ENCODE measurements at places on chromosomes 4 and X.
A peak's percentile ranks its signal among the peaks of the same experiment; 100 is the strongest.

DNA sequence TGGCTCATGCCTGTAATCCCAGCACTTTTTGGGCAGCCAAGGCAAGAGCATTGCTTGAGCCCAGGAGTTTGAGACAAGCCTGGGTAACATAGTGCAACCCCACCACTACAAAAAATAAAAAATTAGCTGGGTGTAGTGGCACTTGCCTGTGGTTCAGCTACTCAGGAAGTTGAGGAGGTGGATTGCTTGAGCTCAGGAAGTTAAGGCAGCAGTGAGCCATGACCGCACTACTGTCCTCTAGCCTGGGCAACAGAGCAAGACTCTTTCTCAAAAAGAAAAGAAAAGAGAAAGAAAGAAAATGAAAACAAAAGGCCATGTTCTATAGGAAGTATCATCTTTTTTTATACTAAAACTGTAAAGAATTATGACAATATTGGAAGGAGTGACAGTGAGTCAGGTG, 38.5 kb downstream of the NEK1 start:
- no peak for DNase-seq

GRCh38 chr4:120703908-120704307, 218.6 kb downstream of the PRDM5 start:
- DNase-seq = no peak

DNA sequence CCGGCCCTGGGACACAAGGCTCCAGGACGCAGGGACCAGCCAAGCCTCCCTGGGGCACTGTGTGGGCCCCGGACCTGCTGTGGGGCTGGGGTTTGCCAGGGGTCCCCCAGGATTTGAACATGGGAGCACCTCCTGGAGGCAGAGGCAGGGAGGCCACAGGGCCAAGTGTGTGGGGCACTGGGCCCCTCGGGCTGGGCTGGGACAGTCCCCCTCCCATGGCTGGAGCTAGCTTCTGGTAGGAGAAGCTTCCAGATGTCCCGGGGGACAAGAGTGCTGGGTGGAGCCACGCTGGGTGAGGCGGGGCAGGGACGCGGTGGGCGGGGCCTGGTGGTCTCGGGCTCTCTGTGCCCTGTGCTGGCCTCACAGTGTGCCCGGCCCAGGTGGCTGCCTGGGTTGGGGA, 18.6 kb downstream of the FGFRL1 start:
- no peak for DNase-seq

DNA sequence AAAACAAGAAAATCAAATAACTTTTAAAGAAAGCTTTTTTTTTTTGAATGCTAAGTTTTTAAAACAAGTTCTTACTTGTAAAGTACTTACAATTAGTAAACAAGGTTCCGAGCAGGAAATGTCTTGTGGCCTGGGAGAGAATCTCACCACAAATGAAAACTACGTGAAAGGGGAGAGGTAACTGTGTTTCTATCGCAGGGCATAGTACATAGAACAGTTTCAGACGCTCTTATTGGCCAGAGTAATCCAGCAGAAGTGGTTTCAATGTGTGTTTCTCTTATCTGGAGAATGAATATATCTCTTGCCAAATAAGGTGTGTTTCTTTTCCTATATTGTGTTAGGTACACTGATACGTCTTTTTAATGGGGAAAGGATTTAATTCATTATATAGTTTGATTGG, at the start of gene PLAC8:
Gene PLAC8, minus strand, starts transcription at position 154 of the 400 bp plus-strand sequence. CDS start 6,808 bp downstream, outside the sequence.
- DNase-seq = no peak

DNA sequence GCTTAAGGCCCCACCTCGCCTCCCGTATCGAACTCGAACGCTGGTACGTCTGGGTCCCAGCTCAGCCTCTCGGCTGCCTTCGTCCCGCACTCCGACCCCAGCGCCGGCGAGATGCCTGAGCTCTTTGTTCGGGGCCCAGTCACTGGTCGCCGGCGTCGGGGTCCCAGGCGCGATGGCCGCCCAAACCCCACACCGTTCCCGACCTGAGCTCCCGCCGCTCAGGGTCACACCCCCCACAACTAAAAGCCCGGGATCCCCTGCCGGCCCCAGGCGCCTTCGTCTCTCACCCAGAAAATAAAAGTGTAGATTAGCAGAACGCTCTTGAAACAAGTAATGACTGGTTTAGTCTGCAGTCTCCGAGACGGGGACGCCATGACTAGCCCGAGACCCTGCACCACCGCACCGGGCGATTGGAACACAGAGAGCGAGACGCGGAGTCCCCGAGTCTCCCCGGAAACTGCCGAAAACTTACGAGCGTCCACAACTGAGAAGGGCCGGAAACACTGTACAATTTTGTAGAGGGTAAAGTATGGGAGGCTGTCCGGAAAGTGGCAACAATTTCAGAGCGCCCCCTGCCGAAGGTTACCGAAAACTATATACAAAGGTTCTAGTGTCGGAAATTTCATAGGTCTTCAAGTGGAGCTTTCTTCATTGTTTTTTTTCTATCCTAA, at the start of gene TSPAN6:
Gene TSPAN6, minus strand, starts transcription at position 486 of the 671 bp plus-strand sequence. Its CDS starts 112 bp downstream, at position 374.
- peak; percentile 78 for DNase-seq

GRCh38 chr4:122900314-122900713, 22.1 kb downstream of the NUDT6 start:
- DNase-seq = no peak

- DNase-seq = no peak
These were observed 138.5 kb upstream of the ZIC3 start for GRCh38 chrX:137427426-137427778.

DNA sequence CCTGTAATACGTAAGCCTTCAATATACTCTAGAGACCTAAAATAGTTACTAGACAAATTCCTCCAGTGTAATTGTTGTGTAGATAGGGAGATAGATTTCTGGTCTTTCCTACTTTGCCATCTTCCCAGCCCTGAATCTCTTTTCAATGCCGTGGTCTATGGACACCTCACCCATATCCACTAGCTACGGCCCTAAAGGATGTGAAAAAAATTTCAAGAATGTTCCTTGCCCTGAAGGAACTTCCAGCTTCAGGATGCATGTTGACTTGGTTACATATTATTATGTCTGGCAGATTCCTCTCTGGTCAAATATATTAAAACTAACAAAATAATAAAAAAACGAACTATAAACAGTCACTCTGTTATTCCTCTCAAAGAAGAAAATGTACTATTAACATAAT, 52.4 kb upstream of the TSPAN5 start:
- peak; percentile 56 for DNase-seq

GRCh38 chr4:26568446-26568994, 15.4 kb upstream of the TBC1D19 start:
- DNase-seq = peak; percentile 98

DNA sequence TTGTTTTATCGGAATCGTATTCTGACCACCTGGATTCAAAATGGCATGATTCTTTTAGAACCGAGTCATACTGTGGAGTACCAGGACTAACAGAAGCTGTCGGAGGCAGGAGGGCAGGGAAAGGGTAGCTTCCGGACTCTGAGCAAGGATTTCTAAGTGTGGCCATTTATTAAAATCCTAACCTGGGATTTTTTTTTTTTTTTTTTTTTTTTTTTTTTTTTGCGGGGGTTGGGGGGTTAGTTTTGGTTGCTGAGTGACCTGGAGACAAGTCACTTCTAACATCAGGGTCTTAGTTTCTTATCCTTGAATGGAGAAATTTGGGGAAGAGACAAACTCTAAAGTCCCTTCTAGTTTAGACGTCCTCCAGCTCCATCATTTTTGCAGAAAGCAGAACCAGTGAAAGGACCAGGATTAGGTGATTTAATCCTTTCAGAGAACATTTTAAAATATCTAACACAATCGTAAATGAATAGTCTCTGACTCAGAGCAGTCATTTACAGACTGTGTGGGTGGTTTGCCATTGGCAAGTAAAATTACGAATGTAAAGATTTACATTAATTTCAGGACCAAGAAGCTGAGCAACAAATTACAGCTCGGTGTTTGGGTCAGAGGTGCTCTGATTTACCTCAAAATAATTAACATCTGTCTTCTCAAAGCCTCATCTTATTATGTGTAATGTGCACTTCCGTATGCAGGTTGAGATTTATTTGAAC, 7.3 kb downstream of the SLC25A5 start:
- no peak for DNase-seq

DNA sequence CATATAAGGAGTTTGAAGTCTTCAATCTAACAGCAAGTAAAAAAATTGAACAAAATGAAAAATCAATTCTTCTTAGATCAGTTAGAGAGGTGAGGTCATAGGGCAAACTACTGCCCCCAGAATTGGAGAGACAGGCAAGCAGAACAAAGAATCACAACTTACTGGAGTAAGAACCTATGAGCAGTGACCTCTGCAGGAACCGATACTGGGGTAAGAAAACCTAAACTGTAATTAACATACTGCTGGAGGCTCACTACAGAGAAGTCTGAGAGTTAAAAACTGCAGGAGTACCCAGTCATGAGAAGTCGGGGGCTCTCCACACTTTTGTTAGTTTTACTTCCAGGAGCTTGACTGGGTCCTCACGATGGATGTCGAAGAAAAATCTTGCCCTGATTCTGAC, 16.0 kb downstream of the CLDN22 start:
- DNase-seq = no peak

- DNase-seq = no peak
These were observed 73.2 kb downstream of the TRAPPC11 start for GRCh38 chr4:183732296-183732695.

- DNase-seq = no peak
These were observed 8.9 kb upstream of the PCDH18 start for GRCh38 chr4:137541181-137541580.

- peak; percentile 81 for DNase-seq
These were observed 118.8 kb downstream of the SMIM20 start for GRCh38 chr4:26032630-26033317.

- DNase-seq = peak; percentile 96
These were observed 181.0 kb downstream of the MAML3 start for GRCh38 chr4:139973015-139973414.

DNA sequence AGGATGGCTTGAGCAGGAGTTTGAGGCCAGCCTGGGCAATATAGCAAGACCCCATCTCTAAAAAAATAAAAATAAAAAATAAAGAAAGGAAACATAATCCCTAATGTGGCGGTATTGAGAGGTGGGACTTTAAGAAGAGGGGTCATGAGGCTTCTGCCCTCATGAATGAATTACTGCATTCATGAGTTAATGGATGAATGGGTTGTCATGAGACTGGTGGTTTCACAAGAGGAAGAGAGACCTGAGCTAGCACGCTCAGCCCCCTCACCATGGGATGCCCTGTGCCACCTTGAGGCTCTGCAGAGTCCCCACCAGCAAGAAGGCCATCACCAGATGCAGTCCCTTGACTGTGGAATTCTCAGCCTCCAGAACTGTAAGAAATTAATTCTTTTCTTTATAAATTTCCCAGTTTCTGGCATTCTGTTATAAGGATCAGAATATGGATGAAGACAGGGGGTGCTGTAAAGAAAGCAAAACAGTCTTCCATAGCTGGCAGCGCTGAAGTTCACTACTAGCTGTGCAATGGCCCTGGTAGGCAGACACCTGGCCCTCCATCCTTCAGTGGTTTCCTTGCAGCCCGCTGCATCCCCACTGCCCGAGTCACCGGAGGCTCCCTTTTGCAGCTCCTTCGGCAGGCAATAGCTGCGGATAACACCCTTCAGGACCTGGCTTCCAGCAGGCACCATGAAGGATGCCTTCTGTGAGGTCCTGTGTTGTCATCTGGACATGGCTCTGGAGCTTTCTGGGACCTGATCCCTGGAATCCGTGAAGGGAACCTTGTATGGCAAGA, 44.8 kb upstream of the NSG1 start:
- no peak for DNase-seq

DNA sequence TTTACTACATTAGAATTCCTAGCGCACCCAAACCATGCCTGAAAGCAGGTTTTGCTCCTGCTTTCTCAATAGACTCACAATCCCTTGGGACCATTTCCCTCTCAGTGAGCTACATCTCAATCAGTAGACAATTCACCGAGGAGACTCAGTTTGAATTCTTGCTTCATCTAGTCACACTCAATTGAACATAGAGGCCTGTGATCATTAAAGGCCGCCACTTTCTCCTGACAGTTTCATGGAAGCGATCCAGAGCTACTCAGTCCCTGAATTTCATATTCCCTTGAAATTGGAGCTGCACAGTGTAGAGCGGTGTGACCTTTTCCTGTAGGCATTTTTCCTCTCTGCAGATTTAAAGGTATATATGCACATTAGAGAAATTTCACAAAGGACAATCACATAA, 193.9 kb upstream of the SPOCK3 start:
- DNase-seq = no peak

DNA sequence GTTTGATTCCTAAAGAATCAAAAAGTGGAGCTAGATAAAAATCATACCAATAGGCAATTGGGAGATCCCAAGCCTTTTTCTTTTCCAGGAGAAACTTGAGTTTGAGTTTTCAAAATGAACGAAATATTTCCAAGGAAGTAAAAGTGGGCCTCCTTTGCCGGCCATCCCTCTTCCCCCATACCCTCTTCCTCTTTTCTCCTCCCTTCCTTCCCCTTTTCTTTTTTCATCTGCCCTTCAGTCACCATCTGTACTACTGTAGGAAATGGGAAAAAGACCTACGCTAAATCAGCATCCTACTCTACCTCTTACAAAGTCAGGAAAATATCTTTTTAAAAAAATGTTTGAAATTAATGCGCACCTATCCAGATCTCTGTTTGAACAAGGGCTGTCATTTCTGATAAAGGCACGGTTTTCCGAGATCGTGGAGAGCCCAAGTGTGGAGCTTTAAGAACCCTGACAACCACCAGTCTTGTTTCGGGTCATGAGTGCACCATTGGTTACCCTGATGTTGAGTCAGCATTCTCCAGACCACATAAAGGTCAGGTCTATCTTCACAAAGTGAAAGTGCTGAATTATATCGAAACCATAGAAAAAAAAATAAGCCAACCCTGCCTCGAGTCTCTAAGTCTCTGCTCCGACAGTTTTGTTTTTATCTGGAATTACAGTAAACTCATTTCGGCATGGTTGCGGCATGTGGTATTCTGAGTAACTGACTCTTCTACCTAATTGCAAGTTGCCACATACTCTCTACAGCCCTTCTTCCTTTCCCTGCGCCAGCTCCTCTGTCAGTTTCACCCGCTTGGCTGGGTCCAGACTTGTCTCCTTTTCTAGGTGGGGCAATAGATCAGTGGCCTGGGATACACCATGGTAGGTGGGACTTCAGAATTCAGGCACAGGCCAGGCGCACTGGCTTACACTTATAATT, 140.2 kb upstream of the KLF3 start:
- peak; percentile 36 for DNase-seq

DNA sequence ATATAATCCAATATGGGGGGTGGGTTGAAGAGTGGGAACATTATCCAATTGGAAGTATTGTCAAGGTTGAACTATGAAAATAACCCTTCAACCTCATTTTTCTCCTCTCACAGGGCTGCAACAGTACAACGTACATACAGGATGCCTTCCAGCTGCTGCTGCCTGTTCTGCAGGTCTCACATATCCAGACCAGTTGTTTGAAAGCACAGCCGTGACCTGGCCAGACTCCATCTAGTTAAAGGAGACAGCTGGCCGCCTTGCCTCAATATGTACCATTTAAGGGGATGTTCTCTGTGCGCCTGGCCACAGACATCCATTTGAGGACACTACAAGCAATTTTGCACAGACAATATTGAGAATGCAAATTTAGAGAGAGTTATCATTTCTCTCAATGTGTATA, 75.7 kb downstream of the FAM114A1 start:
- no peak for DNase-seq

- DNase-seq = no peak
These were observed 57.3 kb downstream of the DMP1 start for GRCh38 chr4:87707279-87707918.

GRCh38 chrX:40411340-40412111, 169.2 kb upstream of the ATP6AP2 start:
- DNase-seq = no peak

Data from renal cortical epithelial cell (primary cell).